H1 (cell line): ENCODE measurements at places on chromosomes 2 and 18.

- no peak for DNase-seq
These were observed 276.0 kb downstream of the NCKAP5 start for GRCh38 chr2:133292259-133292658.

DNA sequence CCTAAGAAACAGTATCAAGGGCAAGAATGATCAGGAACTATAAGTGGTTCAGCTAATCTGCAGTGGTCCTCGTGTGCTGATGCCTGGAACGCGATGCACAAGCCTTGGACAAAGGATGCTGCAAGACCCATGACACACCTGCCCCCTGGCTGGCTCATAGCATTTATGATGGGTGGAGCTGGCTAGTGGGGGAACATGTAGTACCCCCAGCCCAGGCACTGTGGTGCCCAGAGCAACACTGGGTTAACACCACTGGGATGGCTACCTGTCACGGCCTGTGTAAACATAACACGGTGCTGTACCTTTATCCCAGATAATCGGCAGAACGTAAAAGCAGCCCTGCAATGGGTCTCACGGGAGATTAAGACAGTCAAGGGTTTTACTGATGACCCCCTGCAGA is 60.3 kb upstream of the PEX13 start:
- DNase-seq: no peak

GRCh38 chr2:29931818-29932217 is 10.4 kb upstream of the ALK start:
- no peak for DNase-seq

DNA sequence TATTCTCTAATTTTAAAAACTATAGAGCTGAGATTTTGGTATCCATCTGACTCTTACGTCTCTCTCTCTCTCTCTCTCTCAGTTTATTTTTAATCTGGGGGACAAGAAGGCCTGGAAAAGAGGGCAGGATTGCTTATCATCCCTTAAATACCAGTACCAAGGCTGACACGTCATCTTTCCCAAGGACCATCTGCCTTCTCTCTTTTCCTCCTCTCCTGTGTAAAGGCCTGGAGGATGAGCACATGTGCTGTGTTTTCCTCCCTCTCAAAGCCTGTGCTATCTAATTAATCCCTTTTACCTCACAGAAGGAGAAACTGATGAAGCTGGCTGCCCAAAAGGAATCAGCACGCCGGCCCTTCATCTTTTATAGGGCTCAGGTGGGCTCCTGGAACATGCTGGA is 7.3 kb downstream of the IL37 start:
- DNase-seq: no peak

- DNase-seq: no peak
These were observed 69.0 kb downstream of the STPG4 start for GRCh38 chr2:47086054-47086471.

DNA sequence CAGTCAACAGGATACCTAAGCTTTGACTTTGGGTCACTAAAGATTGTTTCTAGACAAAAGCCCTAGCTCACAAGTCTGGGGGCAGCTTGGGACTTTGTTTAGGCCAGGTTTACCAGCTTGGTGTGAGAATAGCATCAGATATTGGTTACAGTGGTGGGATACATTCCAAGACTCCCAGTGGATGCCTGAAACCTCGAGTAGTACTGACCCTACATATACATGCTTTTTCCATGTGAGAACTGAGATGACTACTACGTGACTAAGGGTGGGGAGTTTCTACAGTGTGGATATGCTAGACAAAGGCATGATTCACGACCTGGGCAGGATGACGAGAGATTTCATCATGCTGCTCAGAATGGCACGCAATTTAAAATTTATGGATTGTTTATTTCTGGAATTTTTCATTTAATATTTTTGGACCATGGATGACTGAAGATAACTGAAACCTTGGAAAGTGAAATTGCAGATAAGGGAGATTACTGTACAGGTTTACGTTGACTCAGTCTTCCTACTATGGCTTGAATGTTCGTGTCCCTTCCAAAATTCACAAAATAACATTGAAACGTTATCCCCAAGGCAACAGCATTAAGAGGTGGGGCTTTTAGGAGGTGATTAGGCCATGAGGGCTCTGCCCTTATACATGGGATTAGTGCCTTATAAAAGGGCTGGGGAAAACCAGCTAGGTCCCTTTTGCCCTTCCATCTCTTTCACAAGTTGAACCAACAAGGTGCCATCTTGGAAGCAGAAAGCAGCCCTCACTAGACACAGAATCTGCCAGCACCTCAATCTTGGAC is 50.2 kb upstream of the CTAGE1 start:
- DNase-seq: no peak

- no peak for DNase-seq
These were observed 69.8 kb downstream of the REV1 start for GRCh38 chr2:99420031-99420430.

GRCh38 chr18:74942319-74942910 is 266.5 kb downstream of the PTGR3 start:
- no peak for DNase-seq

- DNase-seq: no peak
These were observed 3.0 kb downstream of the PLEK start for GRCh38 chr2:68367953-68368653.

DNA sequence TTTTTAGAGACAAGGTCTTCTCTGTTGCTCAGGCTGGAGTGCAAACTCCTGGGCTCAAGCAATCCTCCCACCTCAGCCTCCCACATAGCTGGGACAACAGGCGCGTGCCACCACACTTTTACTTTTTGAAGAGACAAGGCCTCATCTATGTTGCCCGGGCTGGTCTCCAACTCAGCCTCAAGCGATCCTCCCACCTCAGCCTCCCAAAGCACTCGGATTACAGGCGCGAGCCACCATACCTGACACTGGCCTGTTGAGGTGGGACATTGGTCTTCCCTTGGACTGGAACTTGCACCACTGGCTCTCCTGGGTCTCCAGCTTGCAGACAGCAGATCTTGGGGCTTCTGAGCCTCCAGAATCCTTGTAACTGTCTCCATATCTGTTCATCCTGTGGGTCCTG is 75.6 kb downstream of the NDUFA10 start:
- no peak for DNase-seq

DNA sequence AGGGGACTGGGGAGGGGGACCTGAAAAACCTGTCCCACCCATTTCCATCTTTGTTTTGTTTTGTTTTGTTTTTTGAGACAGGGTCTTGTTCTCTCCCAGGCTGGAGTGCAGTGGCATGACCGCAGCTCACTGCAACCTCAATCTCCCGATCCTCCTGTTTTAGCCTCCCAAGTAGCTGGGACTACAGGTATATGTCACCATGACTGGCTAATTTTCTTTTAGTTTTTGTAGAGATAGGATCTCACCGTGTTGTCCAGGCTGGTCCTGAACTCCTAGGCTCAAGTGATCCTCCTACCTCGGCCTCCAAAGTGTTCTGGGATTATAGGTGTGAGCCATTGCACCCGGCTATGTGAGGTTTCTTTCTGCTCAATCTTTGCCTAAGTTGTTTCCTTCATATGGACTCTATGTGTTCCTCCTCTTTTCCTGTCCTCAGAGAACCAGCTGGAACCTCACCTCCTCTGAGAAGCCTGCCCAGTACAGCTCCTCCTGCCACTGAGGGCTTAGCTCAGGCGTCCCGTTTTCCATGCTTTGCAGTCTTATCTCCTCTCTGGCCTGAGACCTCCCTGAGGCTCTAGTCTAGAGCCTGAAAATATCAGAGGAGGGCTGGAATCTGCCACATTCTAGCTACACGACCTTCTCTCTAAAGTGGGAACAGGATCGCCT is 74.8 kb downstream of the HS1BP3 start:
- no peak for DNase-seq

DNA sequence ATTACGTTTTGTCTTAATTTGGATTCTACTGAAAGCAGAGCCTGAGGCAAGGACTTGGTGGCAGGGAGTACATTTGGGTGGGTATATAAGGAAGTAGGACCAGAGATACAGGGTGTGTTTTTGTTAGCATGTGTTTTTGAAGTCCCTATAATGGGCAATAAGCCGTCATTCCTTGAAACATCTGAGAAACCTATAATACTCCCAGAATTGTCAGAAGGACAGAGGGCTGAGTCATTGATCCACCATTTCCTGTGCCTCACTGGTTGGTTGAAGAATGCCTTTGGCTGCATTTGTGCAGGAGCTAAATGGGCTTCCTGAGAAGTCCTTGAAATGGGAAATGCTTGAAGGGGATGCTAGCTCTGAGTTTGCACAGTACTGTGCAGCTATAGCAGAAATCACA is 281.8 kb upstream of the ZEB2 start:
- no peak for DNase-seq

DNA sequence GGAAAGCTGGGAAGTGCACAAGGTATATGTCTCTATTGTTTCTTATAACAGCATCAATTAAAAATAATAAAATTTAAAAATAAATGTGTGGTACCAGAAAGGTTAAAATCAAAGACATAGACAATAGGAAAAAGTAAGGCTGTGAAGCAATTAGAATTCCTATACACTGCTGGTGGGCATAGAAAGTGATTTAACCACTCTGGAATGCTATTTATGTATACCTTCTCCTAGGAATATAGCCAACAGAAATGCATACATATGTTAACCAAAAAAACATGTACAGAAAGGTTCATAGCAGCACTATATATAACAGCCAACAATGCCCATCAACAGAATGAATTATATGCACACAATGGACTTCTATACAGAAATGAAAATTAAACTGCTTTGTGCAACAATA is 43.0 kb downstream of the WDSUB1 start:
- no peak for DNase-seq
